Activated CD8-positive, alpha-beta T cell treated with anti-CD3 and anti-CD28 coated beads for 36 hours (primary cell): ENCODE measurements at places on chromosomes 3 and 15. TPM values are rescaled to one million over a fixed set of nuclear protein-coding genes. Genes with fewer than 3 reads are reported as not detected.

GRCh38 chr3:18030371-18030870 is 288.0 kb upstream of the TBC1D5 start:
- DNase-seq, result no peak

The GPR27 gene
- total RNA-seq, result 0.40 TPM

DNA sequence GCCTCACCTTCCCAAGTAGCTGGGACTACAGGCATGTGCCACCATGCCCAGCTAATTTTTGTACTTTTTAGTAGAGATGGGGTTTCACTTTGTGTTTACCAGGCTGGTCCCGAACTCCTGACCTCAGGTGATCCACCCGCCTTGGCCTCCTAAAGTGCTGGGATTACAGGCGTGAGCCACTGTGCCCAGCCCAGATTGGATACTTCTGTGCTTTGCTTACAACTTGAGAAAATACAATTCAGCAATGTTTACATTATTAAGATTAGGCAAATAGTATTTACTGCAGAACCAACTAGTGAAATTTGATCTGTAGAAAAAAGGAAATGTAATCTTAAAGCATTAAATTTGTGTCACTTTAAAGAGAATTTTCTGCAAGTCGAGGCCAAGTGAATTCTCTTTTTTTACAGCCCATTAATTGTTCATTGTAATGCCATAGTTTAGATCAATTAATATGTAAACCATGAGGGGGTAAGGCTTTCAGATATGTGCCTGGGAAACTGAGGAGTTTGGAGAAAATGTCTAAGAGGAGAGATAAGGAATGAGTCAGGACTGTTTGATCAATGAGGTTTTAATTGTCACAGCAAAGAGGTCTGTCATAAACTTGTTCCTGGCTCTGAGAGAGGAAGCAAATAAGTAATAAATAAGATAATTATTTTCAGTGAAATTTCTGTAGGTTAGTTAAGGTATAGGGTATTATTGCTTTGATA is 15.3 kb downstream of the PYDC2 start:
- no peak for DNase-seq

GRCh38 chr3:78792212-78792611 is 975.6 kb downstream of the ROBO1 start:
- no peak for DNase-seq

The MKRN2 gene
- total RNA-seq, result 28.2 TPM
